NCI-H774 (cell line): ENCODE measurements at places on chromosomes 7 and 10.

GRCh38 chr7:95433129-95433528 lies 1.7 kb downstream of the PON2 start:
- no peak for DNase-seq

DNA sequence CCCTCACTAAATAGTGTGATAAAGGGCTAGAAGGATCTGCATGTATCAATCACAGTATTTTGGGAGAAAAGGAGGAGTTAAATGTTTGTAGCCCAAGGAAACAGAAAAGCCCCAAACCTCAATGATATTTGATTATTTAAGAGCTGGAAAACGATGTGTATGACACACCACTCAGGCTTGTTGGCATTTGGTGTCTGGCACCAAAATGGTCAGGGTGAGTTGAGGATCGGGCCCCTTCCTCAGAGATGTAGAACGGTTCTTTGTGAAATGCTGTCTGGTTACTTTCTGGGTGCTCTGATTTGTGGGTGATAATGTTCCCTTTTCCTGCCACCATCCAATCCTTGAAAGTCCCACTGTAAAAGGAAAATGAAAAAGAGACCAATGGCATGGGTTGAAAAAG lies 113.7 kb downstream of the CCDC3 start:
- DNase-seq: no peak

DNA sequence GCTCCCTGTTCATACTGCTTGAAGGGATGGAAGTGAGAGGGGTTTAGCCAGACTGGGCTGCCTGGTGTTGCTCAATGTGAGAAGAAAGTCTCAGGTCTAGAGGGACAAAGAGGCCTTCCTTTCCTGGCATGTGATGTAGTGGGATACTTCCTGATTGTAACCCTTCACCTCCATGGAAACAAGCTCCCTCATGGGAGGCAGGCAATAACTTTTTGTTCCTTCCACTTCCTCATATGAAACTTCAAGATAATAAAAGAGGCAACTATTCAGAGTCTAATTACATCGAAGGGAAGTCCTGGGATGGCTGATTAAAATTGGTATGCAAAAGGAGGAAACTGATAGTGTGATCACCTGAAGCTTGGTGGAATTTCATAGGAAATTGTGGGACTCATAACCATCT lies 84.1 kb upstream of the ETV1 start:
- DNase-seq: no peak

DNA sequence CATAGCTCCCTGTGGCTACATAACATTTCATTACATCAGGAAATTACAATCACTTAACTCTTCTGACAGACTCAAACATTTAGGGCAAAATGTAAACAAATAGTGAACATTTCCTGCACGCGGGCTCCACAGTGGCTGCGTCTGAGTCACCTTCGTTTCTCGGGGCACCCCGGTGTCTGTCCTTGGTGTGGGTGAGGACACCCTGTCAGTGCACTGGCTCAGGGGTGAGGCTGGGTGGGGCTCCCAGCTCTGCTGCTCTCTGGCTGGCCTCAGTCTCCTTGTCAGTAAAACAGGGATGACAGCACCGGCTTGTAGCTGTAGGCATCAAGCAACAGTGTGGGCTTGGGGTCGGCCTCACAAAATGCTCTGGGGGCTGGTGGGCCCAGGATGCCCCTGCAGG lies 237.1 kb upstream of the SHH start:
- no peak for DNase-seq

GRCh38 chr7:4631380-4632179 lies 50.5 kb upstream of the FOXK1 start:
- DNase-seq: peak; percentile 52

- no peak for DNase-seq
Measured at GRCh38 chr7:99790407-99790806, 6.4 kb upstream of the CYP3A4 start.

GRCh38 chr10:110220398-110220797 lies 13.0 kb downstream of the MXI1 start:
- DNase-seq: no peak

GRCh38 chr7:122743211-122743610 lies 40.5 kb upstream of the RNF148 start:
- DNase-seq: no peak

DNA sequence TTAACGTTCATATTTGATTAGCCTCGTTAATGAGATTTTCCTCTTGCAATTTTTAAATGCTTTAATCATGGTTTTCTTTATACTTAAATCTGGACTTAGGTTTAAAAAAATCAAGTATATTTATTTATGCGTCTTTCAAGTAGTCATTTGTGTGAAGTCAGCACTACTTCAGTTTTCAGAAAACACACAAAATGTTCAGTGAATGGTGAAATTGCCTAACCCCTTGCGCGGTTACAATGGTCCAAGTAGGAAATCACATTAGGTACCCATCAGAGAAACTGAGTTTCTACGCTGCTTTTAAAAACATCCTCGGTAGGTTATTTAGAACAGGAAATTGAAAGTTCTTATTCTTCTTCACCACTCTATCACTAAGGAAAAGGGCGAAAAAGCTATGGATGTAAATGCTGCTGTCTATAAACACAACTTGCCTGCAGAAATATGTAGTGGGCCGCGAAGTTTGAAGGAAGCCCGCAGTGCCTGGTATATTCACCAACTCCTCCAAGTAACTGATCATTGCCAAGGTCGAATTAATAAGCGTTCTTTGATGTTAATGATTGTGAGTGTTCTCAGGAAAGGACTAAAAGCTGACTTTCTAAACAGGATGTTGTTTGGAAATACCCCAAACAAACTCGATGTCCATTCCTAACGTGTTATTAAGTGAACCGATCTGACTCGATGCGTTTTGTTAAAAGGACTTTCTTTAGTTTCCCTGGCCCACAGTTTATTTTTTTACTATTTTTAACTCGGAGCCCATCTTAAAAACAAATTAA lies 1.0 kb downstream of the SYPL1 start:
- no peak for DNase-seq

- no peak for DNase-seq
Measured at GRCh38 chr10:21076381-21076780, 179.3 kb upstream of the NEBL start.

DNA sequence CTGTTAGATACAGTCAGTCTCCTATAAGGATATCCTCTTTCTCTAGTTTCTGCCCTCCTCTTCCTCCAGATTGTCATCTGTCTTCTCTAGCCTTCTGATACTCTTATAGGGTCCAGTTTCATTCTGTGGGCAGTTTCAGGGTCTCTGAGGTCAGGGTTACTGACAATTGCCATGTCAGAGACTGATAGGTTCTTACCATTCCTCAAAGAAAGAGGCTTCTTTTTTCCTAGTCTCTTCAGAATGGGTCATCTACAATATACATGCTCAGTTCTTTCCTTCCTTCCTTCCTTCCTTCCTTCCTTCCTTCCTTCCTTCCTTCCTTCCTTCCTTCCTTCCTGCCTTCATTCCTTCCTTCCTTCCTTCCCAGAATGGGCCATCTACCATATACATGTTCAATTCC lies 48.1 kb upstream of the TAS2R16 start:
- no peak for DNase-seq

DNA sequence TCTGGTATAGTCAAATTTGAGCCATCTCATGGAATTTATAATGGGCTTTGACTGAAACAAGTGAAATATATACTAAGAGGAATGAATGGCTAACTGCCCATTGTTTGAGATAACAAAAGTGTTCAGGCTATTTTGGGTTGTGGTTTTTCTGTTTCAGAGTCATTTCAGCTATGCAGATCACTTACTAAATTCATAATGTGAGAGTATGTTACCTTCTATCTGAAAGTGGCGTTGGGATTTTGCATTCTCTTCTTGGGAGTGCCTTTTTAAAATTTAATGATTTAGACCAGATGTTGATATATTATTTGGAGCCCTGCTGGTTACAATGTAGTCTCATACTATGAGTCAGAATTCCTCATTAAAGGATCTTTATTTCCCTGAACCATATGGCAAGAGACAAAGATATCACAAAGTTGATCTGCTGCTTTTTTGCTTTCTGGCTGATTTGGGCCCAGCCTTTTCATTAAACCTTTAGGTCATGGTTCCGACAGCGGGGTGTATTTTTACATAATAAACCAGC lies 10.4 kb downstream of the VCL start:
- no peak for DNase-seq

- no peak for DNase-seq
Measured at GRCh38 chr7:77812290-77812685, 13.7 kb downstream of the PHTF2 start.

DNA sequence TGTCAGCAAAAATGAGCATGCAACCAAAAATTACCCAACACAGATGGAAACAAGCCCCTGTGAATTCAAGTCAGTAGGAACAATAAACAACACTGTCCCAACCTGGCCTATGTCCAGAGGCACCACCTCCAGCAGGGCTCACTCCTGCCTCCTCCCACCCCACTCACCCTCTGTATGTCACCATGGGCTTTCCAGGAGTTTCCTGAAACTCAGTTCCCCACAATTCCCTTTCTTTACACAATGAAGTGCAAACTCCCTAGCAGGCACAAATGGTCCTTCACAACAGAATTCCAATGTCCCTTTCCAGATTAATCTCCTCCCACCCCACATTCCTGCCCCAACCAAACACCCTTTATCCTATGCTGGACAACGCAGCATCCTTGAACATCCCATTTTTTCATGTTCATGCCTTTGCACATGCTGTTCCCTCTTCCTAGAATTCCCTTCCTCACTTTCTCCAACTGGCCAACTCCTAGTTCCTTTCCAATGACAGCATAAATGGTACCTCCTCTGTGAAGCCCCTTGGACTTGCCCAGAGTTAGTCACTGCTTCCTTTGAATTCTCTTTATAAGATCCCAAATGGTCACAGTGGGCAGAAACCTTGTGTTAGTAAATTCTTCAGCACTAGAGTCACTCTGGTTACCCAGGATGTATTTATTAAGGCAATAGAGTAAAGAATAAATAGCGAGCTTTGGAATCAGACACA lies 157.5 kb downstream of the SLIT1 start:
- DNase-seq: no peak

DNA sequence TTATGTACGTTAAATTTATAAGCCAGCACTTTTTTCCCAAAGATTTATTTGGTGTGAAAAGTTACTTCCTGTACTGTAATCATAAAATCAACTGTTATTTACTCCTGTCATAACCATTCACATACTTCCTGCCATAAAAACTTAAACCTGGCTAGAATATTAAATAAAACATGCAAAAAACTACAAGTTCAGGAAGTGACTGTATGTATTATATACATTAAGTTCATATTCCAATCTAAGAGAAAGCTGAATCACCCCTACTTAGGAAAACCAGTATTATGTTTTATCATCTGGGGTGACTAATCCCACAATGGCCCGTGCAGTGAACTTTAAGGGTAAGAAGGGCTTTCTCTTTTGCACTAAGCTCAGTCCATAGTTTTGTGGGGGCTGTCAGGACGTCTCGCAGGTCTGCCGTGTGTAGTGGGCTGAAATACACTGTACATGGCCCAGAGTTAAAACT lies 183.7 kb upstream of the KLF14 start:
- no peak for DNase-seq

DNA sequence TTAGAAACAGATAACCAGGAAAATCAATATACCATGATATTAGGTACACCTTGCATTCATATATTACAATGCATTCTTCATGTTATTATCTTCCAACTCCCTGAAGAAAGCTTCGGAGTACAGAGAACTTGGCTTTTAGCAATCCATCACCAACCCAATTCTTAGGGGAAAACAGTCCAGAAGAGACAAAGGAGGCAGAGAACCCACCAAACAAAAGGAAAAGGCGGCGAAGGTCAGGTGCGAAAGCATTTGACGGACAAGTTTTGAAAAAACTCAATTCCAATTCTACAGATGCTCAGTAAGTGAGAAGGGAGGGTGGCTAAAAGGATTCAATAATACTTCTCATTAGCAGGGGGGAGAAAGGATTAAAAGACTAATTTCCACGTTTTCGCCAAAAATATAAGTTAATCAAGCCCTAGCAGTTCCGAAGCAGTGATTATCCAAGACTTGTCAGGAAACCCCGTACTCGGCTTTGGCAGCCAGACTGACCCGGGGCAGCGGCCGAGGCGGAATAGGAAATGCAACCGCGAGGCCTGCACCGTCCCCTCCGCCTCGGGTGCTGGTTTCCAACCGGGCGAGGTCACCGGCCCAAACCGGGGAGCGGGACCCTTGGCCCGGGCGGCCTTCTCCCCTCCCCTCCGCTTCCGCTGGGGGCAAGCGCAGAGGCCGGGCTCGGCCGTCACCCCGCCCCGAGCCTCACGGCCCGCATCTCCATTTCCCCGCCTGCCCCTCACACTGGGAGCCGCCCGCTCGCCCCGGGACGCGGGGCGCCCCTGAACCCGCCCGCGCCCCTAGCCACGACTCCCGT lies 747 bp downstream of the GDI2 start:
- peak; percentile 10 for DNase-seq

GRCh38 chr10:35633006-35633980 lies 8.8 kb downstream of the FZD8 start:
- no peak for DNase-seq

DNA sequence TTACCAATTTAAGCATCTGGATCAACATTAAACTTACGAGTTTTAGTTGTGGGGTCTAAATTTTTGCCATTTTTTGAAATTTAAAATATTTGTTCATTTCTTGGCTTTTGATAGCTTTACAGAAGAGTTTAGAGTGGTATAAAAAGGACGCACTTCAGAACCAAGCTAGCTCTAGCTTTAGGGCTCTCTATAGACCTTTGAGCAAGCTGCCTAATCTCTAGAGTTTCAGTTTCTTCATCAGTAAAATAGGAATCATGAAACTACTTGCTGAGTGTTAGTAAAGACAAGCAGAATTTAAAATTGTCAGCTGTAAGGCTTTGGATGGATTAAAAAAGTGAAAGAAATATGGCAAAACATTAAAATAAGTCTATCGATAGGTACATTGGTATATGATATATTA lies 266.5 kb downstream of the IPMK start:
- DNase-seq: no peak

- no peak for DNase-seq
Measured at GRCh38 chr7:97118306-97118917, 914 bp downstream of the SDHAF3 start.

GRCh38 chr7:104795616-104796398 lies 218.2 kb upstream of the KMT2E start:
- DNase-seq: no peak

- DNase-seq: no peak
Measured at GRCh38 chr7:101216860-101217387, 457 bp downstream of the PLOD3 start.

GRCh38 chr10:92688573-92688926 lies 1.2 kb upstream of the HHEX start:
- DNase-seq: no peak

DNA sequence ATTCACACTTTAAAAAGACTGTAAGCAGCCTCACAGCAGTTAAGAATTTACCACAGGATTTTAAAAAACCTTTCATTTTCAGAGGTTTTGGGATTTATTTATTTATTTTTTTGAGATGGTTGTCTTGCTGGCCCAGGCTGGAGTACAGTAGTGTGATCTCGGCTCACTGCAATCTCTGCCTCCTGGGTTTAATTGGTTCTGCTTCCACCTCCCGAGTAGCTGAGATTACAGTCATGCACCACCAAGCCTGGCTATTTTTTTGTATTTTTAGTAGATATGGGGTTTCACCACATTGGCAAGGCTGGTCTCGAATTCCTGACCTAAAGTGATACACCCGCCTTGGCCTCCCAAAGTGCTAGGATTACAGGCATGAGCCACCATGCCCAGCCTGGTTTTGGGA lies 19.1 kb downstream of the MINDY4 start:
- no peak for DNase-seq

- no peak for DNase-seq
Measured at GRCh38 chr10:52775132-52775647, 2.6 kb upstream of the MBL2 start.

GRCh38 chr10:70809011-70809611 lies 6.6 kb upstream of the SGPL1 start:
- no peak for DNase-seq

GRCh38 chr10:74032900-74033655 lies 35.2 kb downstream of the VCL start:
- no peak for DNase-seq
